ENCODE measurements at places on chromosomes 3 and 15.

DNA sequence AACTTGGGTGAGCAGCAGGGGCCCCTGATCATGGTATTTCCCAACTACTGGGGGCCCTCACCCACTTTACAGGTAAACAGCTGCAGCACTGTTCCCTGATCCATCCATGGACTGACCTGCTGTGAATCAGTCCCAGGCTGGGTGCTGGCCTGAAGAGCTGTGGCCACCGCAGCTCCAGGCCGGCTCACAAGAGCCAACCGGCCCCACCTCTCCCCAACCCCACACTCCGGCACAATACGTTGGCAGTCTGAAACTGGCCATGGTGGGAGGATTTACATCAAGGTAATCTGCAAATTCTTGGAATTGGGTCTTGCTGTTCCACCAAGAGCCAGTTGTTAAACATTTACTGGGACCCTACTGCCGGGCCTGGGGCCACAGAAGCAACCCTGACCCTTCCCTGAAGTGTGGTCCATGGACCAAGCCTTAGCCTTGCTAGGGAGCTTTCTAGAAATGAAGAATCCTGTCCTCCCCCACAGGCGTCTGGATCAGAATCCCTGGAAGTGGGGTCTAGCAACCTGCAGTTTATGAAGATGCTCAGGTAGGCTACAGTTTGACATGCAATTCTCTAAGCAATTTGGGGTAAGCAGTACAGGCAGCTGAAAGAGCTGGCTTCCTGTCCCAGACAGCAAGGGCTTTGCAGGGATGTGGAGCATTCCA is 3.7 kb downstream of the SLC6A20 start:
- DNase-seq: no peak

DNA sequence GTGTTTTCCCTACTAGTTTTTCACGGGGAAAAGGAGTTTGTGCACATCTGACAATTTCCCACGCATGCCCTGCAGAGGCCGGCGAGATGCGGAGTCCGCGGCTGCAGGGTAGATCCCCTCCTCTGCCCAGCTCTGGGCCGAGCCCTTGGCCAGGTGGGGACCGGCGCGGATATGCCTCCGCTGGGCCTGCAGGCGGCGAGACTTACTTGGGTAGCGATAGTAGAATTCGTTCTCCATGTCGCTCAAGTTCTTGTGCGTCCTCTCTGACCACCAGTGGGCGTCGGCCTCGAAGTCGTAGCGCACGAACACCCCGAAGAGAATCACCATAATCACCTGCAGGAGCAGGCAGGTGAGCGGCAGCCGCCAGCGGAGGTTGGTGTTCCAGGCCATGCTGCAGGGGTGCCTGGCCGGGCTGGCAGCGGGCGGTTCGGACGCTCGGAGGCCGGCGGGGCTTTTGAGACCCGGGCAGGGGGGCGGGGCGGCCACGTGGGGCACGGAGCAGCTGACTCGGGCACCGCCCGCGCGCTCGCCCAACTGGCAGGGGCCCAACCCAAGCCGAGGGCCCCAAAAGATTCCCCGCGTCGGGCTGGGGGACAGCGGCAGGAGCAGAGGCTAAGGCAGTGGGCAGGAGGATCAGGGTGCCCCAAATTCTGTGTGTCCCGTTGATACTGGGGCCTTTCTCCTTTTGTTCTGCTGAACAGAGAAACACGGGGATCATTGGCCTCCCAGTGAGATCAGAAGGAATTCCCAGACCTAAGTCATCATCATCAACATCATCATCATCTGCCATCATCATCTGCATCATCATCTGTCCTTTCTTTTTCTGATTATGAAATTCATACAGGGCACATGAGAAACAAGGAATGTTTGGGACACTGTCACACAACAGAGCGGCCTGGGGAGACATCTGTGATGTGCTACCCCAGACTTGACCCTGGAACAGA is at the start of gene RHCG:
Gene RHCG, minus strand, starts transcription at position 429 of the 944 bp plus-strand sequence. Its CDS starts 39 bp downstream, at position 390.
- DNase-seq: no peak

- DNase-seq: no peak
Measured at GRCh38 chr15:81299156-81299555, 24.8 kb downstream of the STARD5 start.

DNA sequence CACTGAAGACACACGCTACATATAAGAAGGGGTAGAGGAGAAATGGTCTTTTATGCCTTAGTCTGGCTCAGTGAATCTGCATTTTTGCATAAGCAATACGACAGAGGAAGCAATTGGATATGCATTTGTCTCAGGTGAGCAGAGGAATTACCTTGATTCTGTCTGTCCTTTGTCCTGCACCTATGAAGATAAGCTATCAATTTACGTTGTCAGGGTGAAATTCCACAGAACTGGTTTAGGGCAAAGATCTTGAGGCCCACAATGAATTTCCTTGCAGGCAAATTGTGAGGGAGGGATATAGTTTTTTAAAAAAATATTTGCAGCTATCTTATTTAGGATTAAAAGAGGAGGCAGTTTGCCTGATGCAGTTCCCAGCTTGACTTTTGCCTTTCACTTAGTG is 31.6 kb upstream of the MASP1 start:
- DNase-seq: no peak

GRCh38 chr3:164486150-164486549 is 592.1 kb downstream of the SI start:
- DNase-seq: no peak

- no peak for DNase-seq
Measured at GRCh38 chr3:119835556-119835955, 53.7 kb downstream of the NR1I2 start.

- peak; percentile 43 for DNase-seq
Measured at GRCh38 chr15:90002428-90002844, 1.3 kb downstream of the ZNF710 start.

- no peak for DNase-seq
Measured at GRCh38 chr3:194386066-194386465, 13.0 kb downstream of the GP5 start.

DNA sequence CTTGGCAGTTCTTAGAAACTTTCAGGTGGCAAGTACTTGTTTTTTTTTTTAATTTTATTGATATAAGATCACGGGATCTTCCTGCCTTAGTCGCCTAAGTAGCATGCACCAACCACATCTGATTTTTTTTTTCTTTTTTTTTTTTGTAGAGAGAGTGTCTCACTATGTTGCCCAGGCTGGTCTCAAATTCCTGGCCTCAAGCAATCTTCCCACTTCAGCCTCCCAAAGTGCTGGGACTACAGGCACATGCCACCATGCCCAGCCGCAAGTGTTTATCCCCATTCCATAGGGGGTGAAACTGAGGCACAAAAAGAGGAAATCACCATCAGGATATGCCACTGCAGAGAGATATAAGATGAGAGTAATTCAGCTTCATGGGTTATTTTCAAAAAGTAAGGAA is 102.9 kb downstream of the IGF2BP2 start:
- DNase-seq: no peak

- DNase-seq: no peak
Measured at GRCh38 chr15:53709821-53710220, 49.6 kb downstream of the WDR72 start.

GRCh38 chr15:57251308-57251707 is 125.0 kb upstream of the CGNL1 start:
- no peak for DNase-seq

GRCh38 chr15:41584636-41585126 is 25.7 kb downstream of the TYRO3 start:
- no peak for DNase-seq

GRCh38 chr15:72375501-72375845 is 341 bp downstream of the HEXA start:
- no peak for DNase-seq

DNA sequence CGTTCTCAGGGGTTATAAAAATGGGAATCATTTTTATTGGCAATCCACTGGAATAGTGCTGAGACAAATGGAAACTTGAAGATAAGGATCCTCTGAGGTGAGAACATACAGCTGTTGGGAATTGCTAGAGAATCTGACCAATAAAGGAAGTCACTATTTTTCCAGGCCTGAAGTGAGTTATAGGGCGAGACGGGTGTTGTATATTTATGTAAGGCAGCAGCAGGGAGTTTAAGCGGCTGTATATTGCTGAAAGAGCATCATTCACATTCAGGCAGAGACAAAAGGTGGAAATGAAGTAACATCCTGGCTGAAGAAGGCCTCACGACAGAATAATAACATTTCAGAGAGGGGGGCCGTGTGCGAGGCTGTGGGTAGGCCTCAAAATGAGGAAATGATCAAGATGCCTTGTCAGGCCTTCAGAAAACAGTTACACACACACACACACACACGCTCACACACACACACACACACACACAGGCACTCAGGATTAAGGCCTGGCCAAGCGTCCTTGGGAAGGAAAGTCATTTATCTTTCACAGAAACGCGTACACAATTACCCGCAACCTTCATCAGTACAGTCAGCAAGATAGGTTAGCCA is 964.9 kb upstream of the NR2F2 start:
- no peak for DNase-seq

- DNase-seq: no peak
Measured at GRCh38 chr15:81548365-81549130, 174.5 kb upstream of the TMC3 start.

GRCh38 chr3:127101411-127102187 is 91.3 kb upstream of the PRR23E start:
- no peak for DNase-seq

DNA sequence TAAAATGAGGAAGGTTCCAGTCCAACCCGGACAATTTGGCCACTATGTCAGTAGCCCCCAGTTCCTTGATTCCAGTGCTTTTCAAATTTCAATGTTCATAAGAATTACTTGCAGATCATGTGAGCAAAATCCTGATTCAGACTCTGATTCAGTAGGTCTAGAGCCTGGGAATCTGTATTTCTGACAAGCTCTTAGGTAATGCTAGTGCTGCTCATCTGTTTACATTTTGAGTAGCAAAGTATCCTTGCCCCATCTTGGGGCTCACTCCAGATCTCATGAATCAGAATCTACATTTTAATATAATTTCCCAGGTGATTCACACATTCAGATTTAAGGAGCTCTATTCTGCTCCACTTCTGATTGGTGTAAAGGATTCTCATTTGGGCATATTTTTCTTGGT is 142.0 kb downstream of the NAALADL2 start:
- DNase-seq: no peak

DNA sequence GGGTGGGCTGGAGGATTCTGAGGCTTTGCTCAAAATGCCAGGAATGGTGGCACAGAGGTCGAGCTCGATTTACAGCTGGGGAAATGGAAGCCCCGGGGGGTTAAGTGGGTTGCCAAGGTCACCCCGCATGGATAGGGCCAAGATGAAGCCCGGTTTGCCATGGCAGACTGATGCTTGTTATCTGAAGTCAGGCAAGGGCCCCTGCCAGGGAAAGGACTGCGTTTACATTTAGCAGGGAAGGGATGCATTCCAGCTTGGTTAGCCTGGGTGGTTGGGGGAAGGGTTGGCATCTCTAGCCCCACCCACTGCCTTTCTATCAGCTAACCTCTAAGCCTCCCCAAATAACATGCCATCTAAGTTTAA is 79.0 kb downstream of the RPLP1 start:
- DNase-seq: no peak

DNA sequence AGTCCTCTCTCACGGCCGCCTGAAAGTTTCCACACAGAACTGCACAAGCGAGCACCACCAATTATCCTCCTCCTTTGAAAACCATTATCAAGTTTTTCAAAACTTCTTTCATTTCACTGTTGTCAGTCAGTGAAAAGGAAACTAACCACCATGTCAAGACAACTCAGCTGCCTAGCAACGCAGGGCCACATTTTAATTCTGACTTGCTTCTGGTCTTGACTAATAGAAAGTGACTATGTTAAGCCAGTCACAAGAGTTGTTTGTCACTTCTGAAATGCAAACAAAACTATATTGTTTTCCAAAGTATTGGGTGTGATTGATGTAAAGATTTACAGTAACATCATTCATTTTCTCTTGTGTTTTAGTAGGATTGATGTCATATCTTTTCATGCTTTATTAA is 612.8 kb upstream of the AGTR1 start:
- DNase-seq: no peak

Measured in activated naive CD4-positive, alpha-beta T cell treated with Interleukin-2 at 50 U/mL for 16 hours (primary cell).